ENCODE measurements at places on chromosomes 7 and 10.

GRCh38 chr7:37277513-37277912 lies 171.2 kb downstream of the ELMO1 start:
- DNase-seq, result no peak

GRCh38 chr10:103519798-103520197 lies 26.3 kb downstream of the NEURL1 start:
- no peak for DNase-seq

GRCh38 chr10:37263304-37263703 lies 137.9 kb downstream of the ANKRD30A start:
- no peak for DNase-seq

DNA sequence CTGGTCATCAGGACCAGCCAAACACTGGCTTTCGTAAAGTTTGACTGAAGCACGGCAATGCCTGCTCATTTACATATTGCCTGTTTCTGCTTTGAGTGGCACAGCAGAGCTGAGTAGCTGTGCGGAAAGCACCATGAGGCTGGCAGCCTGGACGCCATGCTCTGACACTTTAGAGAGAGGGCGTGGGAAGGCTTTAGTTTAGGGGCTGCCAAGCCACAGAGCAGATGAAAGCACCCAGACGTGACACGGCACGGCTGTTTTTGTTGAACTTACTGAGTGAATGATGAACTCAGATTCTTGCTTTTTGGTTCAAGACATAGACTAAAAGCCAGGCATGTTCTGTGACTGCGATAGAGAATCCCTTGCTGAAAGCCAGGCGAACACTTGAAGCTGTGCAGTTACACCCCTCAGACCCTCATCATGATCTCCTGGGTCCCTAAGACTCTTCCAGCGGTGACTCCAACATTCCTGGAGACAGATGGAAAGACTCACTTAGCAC lies 182.1 kb downstream of the ZMYND11 start:
- peak; percentile 17 for DNase-seq

DNA sequence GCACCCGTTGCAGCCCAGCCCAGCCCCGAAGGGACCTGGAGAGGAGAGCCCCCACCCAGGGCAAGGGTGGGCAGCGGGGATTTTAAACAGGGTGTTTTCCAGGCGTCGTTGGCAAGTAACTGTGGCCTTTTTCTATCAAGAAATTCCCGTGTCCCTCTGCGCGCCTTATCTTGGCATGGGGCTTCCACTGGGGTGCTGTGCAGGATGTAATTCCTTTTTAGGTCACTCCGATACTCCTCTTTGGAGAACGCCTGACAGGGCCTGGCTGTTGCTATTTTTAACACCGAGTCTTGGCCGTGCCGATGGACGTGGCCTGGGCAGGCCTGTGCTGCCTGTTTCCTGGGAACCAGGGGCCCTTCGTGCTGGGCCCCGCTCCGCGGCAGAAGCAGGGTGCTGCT lies 93.8 kb downstream of the INPP5A start:
- no peak for DNase-seq

GRCh38 chr7:13742811-13743210 lies 246.7 kb downstream of the ETV1 start:
- DNase-seq, result no peak

- no peak for DNase-seq
Measured at GRCh38 chr7:84629640-84630318, 435.2 kb upstream of the SEMA3A start.

DNA sequence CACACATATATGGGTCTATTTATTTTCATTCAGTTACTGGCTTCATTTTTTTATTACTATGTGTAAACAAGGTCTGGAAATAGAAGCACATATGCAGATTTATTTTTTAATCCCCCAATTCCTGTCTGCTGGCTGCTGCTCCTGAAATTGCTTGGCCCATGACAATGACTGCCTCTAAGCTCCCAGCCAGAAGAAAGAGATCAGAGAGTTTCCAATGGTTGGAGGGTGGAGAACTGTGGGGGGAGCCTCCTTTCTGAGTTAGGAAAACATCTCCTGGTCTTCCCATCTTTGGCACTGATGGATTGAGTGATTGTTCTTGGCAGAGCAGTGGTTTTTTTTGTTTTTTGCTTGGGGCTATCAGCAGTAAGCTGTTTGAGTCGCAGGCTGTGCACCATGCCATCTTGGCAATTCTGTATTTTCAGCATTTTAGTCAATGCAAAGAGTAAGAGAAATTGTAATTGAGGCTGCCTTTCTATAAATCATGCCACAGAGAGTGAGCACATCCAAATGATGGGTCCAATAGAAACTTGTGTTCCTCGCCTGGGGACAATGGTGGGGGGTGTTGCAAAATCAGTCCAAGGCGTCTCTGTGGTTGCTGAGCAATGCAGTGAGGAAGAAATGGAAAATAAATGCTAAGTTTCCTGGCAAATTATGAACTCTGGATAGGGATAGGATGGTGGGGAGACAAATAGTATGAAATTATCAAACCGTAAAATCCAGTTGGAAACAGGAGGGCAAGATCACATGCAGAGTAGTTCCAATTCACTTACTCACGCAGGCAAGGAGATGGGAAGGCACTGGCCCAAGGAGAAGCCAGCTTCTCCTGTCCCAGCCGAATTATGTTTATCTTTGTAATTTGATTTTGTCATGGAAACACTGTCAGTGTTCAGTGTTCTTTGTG lies 382.4 kb downstream of the SORCS3 start:
- no peak for DNase-seq

- no peak for DNase-seq
Measured at GRCh38 chr7:44400033-44400511, 74.7 kb upstream of the CAMK2B start.

DNA sequence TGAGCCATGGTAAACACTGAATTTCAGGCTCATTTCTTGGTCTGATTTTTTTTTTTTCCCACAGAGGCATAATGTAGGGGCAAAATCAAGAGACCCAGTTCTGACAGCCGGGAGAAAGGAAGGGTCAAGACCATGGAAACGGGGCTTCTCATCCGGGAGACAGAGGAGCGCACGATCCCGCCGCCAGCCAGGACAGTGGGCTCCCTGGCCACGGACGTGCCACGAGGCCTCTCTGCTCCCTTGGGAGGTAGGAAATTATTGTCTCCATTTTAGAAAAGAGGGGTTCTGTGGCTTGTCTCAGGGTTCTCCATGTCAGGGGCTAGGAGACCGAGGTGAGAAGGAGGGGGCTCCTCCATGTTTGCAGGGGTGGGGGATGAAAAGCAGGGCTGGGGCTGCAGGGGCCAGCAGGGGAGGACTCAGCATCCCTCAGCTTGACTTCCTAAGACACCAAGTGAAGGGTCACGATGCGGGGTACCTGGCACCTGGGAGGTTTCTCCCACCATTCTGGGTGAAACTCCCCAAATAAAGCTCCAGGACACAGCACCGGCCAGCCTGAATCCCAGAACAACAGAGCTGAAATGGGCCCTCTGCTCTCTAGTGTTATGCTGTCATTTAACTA lies 37.6 kb downstream of the PPIF start:
- DNase-seq, result no peak

DNA sequence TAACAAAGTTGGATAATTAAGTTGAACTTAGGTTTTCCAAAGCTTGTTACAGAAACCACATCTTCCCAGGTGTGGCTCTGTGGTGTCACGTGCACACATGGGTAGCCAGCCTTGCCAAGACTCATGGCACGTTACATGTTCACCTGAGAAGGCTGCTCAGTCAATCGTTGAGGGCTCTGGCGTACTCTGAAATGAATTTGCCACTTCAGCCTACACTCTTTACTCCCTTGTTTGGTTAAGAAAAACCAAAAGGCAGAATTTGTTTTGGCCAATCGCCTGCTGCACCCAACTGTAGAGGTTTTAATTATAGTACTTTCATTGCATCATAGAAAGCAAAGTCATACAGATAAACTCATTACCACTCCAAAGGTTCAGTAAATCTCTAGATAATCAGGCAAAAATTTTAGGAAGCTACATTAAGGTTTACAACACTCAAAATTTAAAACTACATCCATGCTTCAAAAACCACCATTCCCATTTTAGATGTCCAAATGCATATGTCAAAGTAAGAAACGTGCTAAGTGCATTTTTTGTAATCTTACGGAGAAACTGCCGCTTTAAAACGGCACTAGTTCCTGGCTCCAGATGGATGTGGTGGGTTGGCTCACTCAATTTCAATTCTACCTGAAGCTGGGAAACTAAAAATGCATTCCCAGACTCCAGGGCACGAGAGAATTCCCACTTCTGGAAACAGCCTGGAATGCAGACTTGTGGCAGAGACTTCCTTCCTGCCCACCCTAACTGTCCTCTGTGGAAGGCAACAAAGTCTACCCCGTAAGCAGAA lies 88.4 kb downstream of the DIP2C start:
- DNase-seq, result no peak

DNA sequence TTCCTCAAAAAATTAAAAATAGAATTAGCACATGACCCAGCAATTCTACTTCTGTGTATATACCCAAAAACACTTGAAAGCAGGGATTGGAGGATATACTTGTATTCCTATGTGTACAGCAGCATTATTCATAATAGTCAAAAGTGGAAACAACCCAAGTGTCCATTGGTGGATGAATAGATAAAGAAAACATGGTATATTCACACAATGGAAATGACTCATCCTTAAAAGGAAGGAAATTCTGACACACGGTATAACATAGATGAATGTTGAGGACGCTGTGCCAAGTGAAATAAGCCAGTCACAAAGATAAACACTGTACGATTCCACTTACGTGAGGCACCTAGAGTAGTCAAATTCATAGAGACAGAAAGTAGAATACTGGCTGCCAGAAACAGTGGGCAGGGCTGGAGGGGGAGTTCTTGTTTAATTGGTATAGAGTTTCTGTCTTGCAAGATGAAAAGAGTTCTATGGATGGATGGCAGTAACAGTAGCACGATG lies 26.6 kb upstream of the KAT6B start:
- peak; percentile 51 for DNase-seq

- DNase-seq, result no peak
Measured at GRCh38 chr10:59880971-59881510, 25.3 kb downstream of the CCDC6 start.

- no peak for DNase-seq
Measured at GRCh38 chr7:28579571-28579970, 167.3 kb downstream of the CREB5 start.

DNA sequence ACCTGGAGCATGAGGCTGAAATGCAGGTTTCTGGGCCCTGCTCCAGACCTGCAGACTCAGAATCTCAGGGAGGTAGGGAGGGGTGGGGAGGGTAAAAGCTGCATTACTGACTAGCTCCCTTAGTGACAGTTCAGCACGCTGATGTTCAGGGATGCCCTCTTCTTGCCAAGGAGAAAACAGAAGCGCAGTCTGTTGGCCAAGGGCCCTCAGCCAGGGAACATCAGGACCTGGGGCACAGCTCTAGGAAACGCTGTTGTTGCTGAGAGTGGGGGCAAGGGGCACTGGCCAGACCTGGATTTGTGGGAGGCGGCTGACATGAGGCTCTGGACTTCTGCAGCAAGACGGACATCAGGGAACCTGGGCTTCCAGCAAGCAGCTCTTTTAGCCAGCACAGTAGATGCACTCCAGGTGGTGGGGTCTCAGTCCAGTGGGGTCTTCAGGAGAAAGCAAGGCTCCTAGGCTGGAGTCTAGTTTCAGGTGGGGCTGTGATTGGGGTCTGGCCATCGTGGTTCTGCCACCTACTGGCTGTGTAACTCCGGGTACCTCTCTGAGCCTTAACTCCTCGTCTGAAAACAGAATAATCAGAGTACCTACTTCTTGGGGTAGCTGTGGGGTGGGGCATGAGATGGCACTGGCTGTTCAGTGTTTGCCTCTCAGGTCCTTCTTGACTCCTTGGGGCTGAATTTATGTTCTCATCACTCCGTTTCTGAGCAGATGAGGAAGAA lies 72.9 kb upstream of the PRLHR start:
- no peak for DNase-seq

DNA sequence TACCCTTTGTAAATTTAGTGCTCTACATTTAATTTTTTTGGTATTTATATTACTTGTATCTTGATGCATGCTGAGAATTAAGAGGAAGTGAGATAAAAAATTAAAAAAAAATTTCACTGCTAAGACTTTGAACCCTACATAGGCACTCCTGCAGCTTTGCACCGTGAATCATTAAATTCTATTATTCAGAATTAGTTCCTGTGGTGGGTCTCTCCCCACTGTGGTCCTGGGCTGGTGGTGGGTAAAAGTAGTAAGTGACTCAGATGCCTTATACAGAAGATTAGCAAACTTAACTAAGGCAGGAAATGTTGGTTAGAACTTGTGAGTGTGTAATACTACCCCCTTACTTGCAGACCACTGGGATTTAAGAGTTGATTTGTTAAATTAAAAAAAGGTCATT lies 72.6 kb downstream of the AP3M1 start:
- no peak for DNase-seq

GRCh38 chr10:61029411-61029810 lies 85.4 kb upstream of the RHOBTB1 start:
- DNase-seq, result no peak

DNA sequence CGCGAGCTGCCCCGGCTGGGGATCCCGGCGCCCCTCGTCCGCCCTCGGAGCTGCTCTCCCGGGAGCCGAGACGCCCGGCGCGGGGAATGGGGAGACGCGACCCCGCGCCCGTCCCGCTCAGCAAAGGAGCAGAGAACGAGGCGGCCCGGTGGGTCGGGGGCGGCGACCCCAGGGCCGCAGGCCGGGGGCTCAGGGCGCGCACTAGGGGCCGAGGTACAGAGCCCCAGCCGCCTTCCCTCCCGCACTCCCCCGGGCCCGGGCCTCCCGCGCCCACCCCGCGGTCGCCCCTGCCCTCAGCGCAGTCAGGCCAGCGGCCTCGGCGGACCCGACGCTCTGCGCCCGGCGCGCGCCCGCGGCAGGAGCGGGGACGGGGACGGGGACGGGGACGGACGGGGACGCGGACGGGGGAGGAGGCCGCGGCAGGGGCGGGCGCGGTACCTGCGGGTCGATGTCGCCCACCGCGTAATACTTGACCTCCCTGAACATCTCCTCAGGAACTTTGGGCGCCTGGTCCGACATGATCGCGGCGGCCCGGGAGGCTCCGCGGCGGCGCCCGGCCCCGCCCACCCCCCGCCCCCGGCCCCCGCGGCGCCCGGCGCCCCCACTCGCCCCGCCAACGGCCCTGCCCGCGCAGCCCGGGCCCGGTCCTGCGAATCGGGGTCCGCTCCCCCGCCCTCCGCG lies 373 bp downstream of the PAXIP1 start:
- no peak for DNase-seq

Measured in AG09309 (cell line).